ENCODE measurements at places on chromosomes 13 and 19.

- no peak for DNase-seq
Measured at GRCh38 chr19:39223703-39224279, 19.7 kb upstream of the SYCN start.

- no peak for DNase-seq
Measured at GRCh38 chr13:43597599-43597945, 189.2 kb downstream of the ENOX1 start.

DNA sequence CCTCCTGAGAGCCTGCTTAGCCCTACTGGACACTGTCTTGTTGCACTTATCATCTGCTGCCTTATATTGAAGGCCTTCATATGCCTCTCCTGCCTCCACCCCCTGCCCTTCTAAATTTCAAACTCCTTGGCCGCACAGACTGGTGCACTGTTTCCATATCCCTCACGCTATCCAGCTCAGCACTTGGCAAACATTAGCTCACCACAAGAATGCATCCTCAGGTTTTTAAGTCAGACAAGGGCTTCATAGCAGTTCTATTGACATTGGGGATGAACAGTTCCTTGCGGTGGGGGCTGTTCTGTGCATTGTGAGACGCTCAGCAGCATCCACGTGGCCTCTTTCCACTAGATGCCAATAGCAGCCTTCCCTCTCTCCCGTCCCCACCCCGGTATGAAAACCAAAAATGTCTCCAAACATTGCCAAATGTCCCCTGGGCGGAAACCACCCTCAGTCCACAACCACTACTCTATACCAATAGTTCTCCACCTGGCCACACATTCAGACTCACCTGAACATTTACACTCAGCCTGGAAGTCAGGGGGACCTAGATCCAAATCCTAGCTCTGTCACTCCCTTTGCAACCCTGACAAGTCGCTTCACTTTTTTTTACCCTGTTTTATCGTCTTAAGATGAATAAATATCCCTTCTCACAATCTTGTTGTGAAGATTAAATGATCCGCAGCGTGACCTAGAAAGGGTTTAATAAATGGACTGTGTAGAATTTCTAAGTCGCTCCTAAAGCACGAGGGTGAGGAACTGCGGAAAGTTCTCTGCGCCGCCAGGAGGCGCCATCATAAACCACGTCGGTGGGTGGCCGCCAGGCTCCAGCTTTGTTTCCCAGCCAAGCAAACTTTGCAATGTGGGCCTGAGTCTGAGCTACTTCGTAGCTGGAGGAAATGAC lies 3.6 kb upstream of the CEACAM3 start:
- no peak for DNase-seq

- DNase-seq: no peak
Measured at GRCh38 chr13:38042771-38043170, 173.2 kb upstream of the TRPC4 start.

- DNase-seq: peak; percentile 55
Measured at GRCh38 chr19:47230054-47230920, 712 bp downstream of the BBC3 start.

DNA sequence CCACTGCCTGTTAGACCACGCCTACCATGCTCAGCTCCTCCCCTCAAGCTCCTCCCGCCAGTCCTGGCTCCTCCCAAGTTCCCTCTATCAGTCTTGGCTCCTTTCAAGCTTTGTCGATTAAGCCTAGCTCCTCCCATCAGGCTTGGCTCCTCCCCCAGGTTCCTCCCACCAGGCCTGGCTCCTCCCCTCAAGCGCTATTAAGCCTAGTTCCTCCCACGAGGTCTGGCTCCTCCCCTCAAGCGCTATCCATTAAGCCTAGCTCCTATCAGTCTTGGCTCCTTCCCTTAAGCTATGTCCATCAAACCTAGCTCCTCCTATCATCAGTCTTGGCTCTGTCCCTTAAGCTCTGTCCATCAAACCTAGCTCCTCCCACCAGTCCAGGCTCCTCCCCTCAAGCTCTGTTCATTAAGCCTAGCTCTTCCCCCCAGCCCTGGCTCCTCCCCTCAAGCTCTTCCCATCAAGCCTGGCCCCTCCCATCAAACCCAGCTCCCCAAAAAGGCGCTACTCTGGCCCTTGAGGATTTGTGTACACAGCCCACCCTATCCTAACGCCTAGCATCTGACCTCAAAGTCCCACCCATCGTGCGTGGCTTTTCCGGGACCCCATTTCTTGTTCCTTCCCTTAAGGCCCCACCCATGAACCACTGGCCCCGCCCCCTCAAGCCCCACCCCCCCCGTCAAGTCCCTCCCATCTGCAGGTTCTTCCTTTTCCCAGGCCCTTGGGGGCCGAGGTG lies 10.0 kb downstream of the CAMSAP3 start:
- DNase-seq: no peak

All from C1 segment of cervical spinal cord (tissue), 14 donors.